Left kidney (tissue), 8 donors: ENCODE measurements at places on chromosomes 2 and 18. TPM values are rescaled to one million over a fixed set of nuclear protein-coding genes. Genes with fewer than 3 reads are reported as not detected.

IHH gene
- 1.7 TPM for polyA plus RNA-seq

DYNC2LI1 gene
- 106 TPM for polyA plus RNA-seq

GRCh38 chr2:232332940-232333259, 45.7 kb upstream of the ALPP start:
- no peak for DNase-seq

- no peak for DNase-seq
These were observed 105.9 kb downstream of the SOX11 start for GRCh38 chr2:5798084-5798483.

GRCh38 chr2:20822535-20823490, at the start of gene LDAH:
LDAH (minus strand) TSS chr2:20823101; CDS start chr2:20801463, 21,638 bp downstream.
- peak; percentile 95 for DNase-seq

SLC8A1 gene
- polyA plus RNA-seq = 73.0 TPM
